ENCODE measurements at places on chromosomes 2 and 18.

GRCh38 chr2:197500503-197501131 is 438 bp downstream of the HSPE1 start:
- no peak for DNase-seq

DNA sequence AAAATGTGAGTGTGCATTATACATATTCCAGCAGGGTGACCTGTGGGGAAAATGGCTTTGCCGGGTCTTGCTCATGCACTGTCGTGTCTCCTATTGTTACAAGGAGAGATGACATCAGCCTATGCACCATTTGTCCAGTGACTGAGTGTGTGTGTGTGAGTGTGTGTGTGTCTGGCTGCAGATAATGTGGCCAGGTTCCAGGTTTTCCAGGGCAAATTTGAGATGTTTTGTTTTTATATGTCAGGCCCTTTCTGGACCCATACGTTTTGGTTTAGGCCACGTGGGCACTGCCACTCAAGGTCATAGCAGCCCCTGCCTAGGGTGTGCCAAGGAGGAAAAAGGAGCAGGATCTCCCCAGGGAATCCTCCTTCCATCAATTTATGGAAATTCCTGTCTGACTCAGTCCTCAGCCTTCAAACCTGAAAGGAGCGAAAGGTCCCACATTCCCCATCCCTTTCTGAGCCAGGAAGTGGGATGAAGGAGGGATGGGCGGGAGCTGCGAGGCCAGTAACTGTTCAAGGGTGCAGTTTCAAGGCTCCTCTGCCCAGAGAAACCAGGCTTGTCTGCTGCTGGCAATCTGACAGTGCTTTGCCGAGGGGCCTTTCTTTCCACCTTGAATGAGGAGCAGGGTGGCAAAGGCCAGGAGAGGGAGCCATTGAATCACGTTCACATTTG is 93.0 kb upstream of the SMAD2 start:
- DNase-seq, result no peak

- no peak for DNase-seq
These were observed 160.6 kb upstream of the RMP24 start for GRCh38 chr18:35811896-35812295.

DNA sequence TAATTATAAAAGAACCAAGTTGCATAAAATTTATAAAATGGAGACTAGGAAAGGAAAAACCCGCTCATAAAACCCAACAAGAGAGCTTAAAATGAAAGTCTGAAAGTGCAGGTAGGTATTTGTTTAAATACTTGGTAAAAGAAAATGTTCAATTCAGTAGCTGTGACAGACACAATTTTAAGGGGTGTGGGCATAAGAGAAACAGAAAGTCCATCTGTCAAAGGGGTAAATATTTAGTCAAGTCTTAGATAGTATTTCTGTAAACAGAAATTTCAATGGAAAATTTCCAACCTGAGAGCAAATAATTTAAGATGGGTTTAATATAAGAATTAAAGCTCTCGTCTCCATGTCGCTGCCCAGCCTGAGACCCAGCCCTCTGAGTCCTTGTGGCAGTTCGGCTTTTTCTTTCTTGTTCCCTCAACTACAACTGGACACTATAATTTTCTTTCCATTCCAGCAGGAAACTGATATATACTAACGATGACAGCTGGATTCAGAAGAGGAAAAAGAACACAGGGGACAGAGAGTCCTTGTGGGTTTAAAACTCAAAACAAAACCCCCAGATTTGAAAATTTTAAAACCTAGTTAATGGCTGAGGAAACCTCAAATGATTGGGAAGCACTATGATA is 88.0 kb upstream of the ZFP36L2 start:
- DNase-seq, result no peak

- no peak for DNase-seq
These were observed 31.6 kb upstream of the NCK2 start for GRCh38 chr2:105712981-105713596.

GRCh38 chr2:167987558-167987957 is 259.8 kb downstream of the STK39 start:
- no peak for DNase-seq

GRCh38 chr18:41265047-41265446 is 690.0 kb upstream of the PIK3C3 start:
- no peak for DNase-seq

DNA sequence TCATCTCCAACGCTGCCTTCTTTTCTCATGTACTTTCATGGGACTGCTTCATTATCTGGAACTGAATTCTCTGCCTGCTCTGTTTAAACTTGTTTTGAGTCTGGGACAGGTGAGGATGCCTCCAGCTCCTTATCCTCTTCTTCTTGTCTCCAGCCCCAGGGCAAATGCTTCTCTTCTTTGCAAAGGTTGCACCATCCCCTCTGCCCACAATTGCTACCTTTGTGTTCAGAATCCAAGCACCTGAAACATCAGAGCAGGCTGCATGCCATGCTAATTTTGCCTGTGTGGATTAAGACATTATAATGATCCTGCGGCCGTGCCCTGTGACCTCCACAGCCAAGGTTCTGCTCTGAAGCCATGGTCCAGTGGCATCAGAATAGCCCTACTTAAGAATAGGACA is 309.5 kb downstream of the EPHA4 start:
- no peak for DNase-seq

DNA sequence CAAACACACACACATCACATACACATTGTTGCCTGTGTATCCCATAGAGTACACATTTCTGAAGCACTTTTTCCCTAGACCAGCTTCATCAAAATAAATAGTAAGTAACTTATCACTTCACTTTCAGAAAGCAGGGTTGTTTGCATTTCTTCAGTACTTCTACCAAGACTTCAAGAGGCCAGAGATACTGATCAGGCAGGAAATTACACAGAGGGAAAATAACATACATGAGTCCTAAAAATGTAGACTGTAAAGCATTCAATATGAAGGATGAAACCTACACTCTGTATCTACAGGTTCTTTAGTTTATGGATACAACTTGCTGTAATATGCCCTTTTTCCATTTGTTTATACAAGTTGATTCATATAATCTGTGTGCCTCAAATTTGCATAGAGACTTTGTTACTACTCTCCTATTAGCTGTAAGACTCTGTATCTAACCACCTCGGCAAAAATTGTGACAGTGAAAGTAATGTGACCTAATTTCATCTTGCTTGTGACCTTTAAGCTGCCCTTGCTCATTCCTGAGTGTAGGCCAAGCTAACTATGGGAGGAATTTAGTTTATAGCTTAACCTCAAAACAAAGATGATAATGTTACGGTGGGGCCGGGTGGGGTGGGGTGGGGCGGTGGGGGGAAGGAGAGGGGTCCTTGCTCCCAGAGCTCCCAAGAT is 228.9 kb upstream of the SPOPL start:
- DNase-seq, result no peak

GRCh38 chr2:37560241-37560848 is 111.1 kb downstream of the CDC42EP3 start:
- no peak for DNase-seq

GRCh38 chr2:31828891-31829290 is 181.9 kb downstream of the MEMO1 start:
- no peak for DNase-seq
